ENCODE measurements at places on chromosomes 4 and X. TPM values are rescaled to one million over a fixed set of nuclear protein-coding genes. Genes with fewer than 3 reads are reported as not detected.

ADH1B gene
- not detected for total RNA-seq

DUX4 gene
- not detected for total RNA-seq

NR3C2 gene
- total RNA-seq, result 7.6 TPM

ATP8A1 gene
- 43.5 TPM for total RNA-seq

UCP1 gene
- total RNA-seq, result not detected

REPS2 gene
- total RNA-seq, result 9.7 TPM

CCDC149 gene
- 16.8 TPM for total RNA-seq

YIPF6 gene
- total RNA-seq, result 21.7 TPM

AMOT gene
- total RNA-seq, result 9.7 TPM

ADAMTS3 gene
- 0.34 TPM for total RNA-seq

RHOH gene
- not detected for total RNA-seq

SSX4 gene
- total RNA-seq, result not detected

FHIP1A gene
- total RNA-seq, result 0.65 TPM

PPP4R3C gene
- not detected for total RNA-seq

All from dermis lymphatic vessel endothelial cell (primary cell).